DMS53 (cell line): ENCODE measurements at places on chromosomes 7 and 10.

- peak; percentile 96 for DNase-seq
These were observed 133.1 kb downstream of the MAPK8 start for GRCh38 chr10:48439581-48440041.

DNA sequence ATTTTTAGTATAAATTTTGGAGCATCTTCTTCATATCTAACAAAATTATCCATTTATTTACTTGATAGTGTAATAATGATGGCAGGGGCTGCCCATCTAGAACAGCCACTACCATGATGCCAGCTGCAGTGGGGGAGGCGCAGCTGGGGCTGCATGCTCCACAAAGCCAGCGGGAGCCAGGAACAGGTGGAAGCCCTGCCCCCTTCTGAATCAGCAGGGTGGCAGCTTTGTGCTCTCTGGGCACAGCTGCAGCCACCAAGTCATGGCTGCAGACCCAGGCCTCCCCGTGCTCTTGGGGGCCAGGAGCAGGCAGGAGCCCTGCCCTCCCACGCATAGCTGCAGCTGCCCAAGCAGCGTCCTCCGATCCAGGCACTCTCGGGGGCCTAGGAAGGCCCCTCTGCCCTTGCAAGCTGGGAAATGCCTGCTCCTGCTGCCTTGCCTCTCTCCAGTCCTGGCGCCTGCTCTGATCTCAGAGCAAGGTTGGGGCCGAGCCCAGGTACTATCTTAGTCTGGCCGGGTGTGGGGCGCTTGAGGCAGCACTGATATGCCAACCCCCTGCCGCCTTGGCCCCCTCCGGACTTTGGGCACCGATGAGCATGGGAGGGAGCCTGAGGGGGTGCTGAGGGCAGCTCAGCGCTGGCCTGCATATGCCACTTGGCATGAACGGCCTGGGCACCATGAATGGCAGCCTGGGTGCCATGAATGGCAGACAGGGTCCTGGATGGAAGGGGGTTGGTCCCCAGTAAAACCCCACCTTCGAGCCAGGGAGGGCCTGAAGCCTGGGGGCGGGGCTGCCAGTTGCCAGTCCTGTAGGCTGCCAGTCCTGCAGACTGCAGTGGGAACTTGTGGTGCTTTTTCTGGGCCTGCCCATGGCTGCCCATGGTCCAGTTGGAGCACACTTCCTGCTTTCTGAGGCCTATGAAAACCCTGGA, 1110.8 kb upstream of the POT1 start:
- peak; percentile 37 for DNase-seq

DNA sequence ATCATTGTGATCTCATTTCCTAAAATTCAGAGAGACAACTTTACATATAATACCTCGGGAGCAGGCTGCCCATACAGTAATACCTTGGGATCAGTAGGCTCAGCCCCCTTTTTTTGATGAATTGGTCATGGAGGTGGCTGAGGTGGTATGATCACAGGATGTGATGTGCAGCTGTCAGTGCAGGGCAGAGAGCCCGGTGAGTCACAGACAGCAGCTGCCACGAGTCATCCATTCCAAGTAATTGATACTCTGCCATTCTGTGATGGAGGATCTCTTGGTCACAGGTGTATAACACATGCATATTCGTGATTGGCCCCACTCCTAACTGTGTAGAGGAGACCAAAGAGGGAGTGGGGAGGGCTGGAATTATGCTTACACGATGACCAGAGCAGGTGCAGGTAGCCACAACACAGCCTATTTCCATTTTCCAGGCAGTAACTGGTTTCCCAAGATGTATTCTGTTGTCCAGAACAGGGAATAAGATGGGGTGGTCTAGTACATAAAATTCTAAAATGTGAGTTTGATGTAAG, 14.1 kb downstream of the NRCAM start:
- DNase-seq, result peak; percentile 100

DNA sequence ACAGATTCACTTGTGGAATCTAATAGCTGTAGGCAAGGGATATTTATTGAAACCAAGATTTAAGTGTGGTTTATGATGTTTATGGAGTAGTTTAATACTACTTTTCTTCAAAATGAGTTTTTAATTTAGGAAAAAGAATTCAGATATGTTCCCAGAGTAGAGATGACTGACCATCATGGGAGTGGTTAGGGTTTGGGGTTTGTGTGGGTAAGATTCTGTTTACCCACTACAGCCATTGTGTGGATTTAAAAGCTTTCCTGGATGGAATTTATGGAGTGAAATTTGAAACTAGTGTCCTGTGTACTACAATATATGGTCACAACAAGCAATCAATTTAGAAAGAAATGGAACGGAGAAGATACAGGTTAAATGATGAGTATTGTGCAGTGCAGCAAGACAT, 453.5 kb downstream of the AUTS2 start:
- no peak for DNase-seq

GRCh38 chr10:98587156-98587837, 140.6 kb upstream of the HPS1 start:
- DNase-seq, result peak; percentile 94

GRCh38 chr10:55287346-55287745, 486.3 kb upstream of the PCDH15 start:
- peak; percentile 59 for DNase-seq

- DNase-seq, result no peak
These were observed 115.4 kb downstream of the BTAF1 start for GRCh38 chr10:92038949-92039348.

- peak; percentile 60 for DNase-seq
These were observed 1.2 kb downstream of the FLNC start for GRCh38 chr7:128831178-128831993.

DNA sequence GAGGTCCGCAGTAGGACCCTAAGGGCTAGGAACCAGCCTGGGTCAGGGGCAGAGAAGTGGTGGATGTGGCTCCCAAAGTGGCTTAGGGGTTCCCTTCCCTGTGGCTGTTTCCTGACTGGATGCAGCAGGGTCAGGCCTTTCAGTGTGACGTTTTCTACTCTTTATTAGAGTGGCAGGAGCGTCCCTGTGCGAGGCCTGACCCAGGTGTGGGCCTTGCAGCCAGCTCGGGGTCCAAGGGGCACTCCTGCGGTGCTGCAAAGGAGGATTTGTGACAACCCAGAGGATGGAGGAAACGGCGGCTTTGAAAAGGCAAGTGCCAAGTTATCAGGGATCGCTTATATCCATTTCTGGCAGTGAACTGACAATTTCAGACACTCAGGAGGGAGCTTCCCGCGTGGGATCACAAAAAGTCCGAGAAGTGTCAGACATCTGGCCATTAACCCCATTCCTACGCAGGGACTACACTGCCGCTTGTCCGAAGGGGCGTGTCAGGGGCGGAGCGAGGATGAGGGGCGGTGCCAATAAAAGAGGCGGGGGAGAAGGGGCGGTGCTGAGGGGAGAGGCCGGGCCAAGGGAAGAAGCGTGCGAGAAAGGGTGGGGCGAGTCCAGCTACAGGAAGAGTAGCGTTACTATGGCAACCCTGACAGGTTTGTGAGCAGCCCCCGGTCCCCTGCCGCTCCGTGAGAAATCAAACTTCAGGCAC, 98.8 kb upstream of the ZNF722 start:
- DNase-seq, result peak; percentile 46

- no peak for DNase-seq
These were observed 32.9 kb upstream of the UTF1 start for GRCh38 chr10:133196936-133197758.

- no peak for DNase-seq
These were observed 705.6 kb upstream of the PHF14 start for GRCh38 chr7:10268034-10268433.

GRCh38 chr7:17814058-17814457, 126.2 kb downstream of the SNX13 start:
- DNase-seq, result no peak

DNA sequence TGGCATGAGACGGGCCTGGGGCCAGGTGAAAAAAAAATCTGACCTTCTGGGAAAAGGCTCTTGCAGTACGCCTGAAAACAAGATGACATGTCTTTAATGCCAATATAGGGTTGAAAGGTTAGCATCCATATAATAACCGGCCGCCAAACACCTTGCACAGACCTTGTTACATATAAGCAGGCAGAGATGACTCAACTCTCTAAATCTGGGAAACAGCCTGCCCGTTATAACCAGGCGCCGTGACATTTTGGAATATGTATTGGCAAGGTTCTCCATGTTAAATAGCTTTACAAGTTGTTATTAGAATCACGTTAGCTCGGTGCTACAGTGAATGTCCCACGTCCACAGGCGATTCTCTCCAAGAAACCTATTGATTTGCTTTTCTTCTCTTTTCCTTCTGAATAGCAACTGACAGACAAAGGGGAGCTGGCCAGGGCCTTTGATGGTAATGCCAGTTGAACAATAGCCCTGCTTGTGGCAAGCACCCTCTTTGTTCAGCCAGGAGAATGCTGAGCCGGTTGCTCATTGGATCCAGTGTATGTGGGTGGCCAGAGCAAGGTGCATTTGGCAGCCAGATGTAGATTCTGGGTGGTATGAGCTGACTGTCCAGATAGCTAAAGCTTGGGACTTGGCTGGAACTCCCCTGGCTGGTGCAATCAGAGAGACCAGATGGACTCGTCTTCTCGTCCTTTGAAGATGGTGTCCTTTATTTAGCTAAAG, 80.1 kb upstream of the AUTS2 start:
- DNase-seq, result no peak

GRCh38 chr7:28160551-28160991, 20.0 kb downstream of the JAZF1 start:
- DNase-seq, result no peak

GRCh38 chr10:122132331-122132755, 138.8 kb upstream of the BTBD16 start:
- peak; percentile 88 for DNase-seq

- peak; percentile 54 for DNase-seq
These were observed 31.3 kb upstream of the RNF32 start for GRCh38 chr7:156609010-156609877.

DNA sequence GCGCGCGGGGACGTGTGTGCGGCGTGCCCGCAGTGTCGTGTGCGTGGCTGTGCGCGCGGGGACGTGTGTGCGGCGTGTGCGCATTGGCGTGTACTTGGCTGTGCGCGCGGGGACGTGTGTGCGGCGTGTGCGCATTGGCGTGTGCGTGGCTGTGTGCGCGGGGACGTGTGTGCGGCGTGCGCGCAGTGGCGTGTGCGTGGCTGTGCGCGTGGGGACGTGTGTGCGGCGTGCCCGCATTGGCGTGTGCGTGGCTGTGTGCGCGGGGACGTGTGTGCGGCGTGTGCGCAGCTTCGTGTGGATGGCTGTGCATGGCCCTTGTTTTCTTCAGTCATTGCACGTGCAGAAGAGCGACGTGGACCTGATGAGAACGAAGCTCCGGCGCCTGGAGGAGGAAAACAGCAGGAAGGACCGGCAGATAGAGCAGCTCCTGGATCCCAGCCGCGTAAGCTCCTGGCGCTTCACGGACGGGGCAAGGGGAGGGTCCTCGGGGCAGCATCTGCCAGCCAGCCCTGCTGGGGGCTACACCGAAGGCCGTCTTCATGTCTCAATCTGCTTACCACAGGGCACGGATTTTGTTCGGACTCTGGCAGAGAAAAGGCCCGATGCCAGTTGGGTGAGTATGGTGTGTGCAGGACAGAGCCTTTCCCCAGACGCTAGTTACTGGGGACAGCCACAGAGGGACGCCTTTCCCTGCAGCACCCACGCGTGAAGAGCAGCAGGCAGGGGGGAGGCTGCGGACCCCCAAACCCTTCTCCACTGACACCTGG, 19.3 kb downstream of the IQCE start:
- no peak for DNase-seq

DNA sequence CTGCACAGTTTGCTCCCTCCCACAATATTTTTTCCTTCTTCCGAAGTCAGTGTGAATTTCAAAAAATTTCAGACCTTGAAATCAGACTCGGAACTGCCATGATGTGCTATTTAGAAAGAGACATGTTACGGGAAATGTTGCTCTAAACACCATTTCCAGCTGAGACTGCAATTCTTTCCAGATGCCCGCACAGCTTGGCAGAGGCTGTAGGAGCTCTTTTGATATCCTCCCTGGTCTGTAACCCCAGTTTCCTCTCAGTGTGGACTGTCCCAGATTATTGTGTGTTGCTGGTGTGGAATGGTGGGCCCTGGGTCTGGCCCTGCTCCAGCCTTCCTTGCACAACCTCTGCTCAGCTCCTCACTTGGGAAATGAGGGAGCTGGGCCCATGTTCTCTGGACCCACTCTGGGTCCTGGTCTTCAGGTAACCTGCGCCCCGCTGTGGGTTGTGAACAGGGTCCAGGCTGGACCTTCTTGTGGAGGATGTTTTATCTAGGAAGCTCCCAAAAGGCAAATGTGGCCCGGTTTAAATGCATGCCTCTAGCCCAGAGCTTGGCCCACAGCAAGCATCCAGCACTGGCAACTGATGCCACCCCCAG, 172.8 kb upstream of the CXCL12 start:
- no peak for DNase-seq
